ENCODE measurements at places on chromosomes 13 and 19.

- peak; percentile 95 for DNase-seq
Observed at GRCh38 chr19:10580979-10581631, 6.0 kb downstream of the AP1M2 start.

- no peak for DNase-seq
Observed at GRCh38 chr19:45771311-45771933, 2.4 kb upstream of the SIX5 start.

DNA sequence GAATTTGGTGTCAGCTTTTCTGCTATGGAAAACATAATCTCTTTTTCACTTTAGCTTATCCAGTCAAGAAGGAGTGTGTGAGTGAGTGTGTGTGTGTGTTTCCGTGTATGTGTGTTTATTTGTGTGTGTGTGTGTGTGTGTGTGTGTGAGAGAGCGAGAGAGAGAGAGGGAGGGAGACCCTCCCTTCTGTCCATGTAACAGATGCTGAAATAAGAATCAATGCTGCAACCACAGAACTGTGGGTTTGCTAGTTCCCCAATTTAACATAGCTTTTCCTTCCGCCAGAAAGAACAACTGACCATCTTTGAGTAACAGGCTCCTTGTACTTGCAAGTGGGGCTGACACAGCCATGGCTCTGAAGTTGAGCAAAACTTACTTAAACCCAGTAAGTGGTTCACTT lies 5.2 kb downstream of the LCP1 start:
- DNase-seq, result no peak

DNA sequence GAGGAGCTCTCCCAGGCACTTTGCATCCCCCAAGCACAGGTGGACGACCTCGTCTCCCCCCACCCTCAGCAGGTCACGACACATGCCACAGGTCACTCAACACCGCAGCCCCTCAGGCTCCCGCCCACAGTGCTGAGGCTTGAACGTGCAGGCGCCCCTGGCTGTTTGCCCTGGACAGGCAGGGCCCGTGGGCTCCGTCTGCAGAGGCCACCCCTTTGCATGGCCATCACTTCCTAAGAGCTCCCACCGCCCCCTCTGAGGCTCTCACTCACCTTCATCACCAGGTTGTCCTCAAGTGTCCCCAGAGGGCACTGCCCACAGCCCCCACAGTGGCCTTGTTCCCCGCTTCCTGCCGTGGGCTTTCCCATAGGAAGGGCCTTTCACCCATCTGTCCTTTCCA lies 132.1 kb upstream of the MCF2L start:
- no peak for DNase-seq

GRCh38 chr19:933553-933882 lies 7.7 kb downstream of the ARID3A start:
- DNase-seq, result no peak

DNA sequence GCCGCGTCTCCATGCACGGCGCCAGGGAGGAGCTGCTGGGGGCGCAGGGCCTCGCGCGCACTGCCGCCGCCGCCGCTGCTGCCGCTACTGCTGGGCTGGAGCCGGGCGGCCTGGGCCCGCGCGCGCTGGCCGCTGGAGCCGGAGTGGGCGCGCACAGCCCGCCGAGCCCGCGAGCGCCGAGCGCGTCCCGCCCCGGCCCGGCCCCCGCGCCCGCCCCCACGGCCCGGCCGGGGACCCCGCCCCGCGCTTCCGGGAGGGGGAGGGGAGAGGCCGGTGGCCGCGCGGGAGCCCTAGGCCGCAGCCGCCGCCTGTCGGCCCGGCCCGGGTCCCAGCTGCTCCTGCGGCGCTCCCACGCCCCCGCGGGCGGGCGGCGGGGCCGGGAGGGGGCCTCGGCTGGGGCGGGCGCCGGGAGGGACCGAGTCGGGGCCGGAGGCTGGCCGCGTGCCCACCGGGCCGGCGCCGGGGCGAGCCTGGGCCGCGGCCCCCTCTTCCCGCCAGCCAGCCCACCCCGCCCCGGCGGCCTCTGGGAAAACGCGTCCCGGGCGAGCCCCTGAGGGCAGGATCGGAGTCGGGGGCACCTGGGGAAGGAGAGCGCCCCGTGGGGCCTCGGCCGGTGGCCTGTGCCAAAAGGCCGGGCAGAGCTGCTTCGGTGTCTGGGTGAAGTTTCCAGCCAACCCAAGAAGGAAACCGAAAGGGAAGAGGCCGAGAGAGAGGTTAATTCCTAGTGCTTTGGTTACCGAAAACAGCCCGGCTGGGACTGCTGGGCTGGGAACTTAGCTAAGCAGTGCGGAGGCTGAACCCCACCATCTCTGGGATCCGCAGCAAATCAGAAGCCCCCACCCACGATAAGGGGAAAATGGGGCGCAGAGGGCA lies at the start of gene STK24:
Gene STK24, minus strand, starts transcription at position 145 of the 873 bp plus-strand sequence. CDS start 321 bp downstream, outside the sequence.
- DNase-seq, result peak; percentile 65

DNA sequence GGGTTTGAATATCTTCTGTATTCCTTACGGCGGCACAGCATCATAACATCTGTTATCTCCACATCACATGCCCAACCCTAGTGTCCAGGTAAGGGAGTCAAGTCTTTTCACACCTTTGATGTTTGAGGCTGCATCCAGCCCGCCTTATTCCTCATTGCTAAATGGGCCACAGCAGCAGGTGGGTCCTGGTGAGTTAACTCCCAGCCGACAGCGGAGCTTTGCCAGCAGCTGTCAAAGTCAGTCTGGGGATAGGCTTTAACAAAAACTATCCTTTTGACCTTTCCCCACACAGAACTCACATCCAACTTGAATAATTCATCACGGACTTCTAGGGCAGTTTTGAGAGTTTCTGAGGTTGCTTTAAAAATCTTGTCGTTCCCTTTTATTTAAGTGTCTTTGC lies 235.1 kb downstream of the DLEU7 start:
- no peak for DNase-seq

GRCh38 chr19:47697863-47698609 lies 15.2 kb upstream of the EHD2 start:
- DNase-seq, result peak; percentile 66

DNA sequence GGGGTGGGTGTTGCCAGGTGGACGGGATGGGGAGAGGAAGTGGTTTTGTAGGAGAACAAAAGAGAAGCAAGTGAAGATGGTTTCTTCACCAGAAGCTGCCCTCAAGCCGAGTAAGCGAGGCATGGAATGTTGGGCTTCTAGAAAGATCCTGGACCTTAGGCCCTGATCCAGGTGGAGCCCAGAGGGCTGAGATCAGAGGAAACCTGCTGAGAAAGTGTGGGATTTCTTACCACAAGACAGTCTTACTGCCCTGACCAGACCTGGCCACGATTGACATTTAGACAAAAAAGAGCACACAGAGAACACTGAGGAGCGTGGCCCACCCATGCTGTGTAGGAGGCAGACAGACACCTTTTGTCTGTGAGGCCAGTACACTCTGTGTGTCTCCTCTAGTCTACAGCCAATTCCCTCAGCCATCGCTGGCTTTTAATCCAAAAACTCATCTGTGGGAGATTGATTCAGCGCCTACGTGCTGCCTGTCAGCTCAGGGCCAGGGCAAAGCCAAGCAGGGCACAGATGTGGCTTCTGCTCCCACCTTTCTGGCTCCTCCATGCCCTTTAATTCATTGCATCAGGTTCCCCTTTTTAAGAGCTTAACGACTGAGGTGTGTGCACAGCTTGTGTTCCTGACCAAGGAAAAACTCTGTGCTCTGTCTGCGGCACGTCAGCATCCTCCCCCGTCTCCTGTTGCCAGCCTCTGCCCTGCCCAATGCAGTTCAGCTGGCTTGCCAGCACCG lies 123.3 kb downstream of the AKAP11 start:
- peak; percentile 50 for DNase-seq

GRCh38 chr19:3499738-3500428 lies 591 bp downstream of the DOHH start:
- DNase-seq, result no peak

- DNase-seq, result no peak
Observed at GRCh38 chr19:48615231-48616040, 560 bp upstream of the FAM83E start.

GRCh38 chr19:30144802-30145201 lies 202.8 kb downstream of the URI1 start:
- DNase-seq, result no peak

DNA sequence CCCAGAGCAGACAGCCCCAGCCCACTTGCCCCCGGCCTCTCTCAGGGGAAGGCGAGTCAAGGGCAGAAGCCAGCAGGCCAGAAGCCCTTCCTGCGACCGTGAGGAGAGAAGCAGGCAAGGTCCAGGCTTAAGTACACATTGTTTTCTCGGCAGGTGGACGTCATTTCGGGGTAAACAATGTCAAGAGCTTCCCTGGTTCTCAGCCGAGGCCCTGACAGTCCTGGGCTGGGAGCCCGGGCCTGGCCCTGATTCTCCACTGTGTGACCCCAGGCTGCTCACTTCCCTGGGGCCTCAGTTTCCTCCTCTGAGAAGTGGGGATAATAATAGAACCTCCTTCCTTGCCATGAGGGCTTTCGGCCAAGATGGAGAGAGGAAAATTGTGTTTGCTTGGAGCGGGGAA lies 19.4 kb downstream of the PLVAP start:
- no peak for DNase-seq

DNA sequence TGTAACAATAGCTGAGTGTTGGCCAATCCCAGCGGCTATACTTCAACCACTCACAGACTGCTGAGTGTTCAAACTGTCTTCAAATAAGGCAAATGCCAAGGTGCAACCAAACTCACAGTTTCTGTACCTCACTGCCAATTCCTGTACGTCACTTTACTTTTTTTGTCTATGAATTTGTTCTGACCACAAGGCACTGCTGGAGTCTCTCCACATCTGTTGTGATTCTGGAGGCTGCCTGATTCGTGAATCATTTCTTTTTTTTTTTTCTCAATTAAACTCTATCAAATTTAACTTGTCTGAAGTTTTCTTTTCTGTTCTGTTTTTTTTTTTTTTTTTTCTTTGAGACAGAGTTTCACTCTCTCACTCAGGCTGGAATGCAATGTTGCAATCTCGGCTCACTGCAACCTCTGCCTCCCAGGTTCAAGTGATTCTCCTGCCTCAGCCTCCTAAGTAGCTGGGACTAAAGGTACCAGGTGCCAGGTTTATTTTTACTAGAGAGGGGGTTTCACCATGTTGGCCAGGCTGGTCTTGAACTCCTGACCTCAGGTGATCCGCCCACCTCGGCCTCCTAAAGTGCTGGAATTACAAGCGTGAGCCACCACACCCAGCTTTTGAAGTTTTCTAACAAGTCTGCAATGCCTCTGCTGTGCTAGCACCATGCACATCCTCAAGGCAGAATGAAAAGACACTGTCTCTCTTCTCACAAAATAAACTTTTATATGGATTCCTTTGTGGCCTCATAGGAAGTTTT lies 401.7 kb downstream of the IRS2 start:
- DNase-seq, result no peak

Data from stimulated activated CD4-positive, alpha-beta T cell treated with anti-CD3 and anti-CD28 coated beads, Interleukin-2, amount 100 ng/mL, for 24 hours (primary cell).